NCI-H446 treated with DMSO at 0.1 percent for 48 hours (cell line): ENCODE measurements at places on chromosomes 5 and 9.

DNA sequence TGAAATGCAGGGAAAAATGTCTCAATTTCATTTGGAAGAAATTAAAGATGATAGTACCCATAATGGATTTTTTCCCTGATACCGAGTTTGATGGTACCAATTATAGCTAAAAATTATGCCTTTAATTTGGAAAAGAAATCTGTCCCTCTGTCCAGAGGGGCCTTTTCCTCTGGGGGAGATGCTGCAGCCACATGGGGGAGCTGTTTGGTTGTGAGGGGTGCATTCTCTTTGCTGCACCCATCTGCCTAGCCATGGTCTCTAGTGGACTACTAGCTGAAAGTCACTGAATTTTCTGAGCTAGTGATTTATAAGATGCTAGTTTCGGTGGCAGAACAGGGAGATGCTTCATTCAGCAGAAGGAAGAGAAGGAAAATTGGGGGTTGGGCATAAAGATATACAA, 9.6 kb downstream of the SEC61B start:
- DNase-seq, result no peak

DNA sequence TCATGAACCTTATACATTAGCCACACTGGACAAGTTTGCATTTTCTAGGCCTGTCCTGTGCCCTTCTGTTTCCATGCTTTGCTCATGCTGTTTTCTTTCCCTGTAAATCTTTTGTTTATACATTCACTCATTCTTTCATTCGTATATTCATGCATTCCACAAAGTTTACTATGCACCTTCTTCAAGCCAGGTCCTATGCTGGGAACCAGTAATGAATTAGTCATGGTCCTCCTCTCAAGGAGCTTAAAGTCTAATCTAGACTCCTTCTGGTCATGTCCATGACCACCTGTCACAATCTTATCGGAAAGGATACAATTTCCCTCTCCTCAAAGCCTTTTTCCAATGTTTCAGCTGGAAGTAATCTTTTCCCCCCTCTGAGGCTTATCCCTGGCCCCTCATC, 9.1 kb upstream of the XPA start:
- no peak for DNase-seq

GRCh38 chr5:67053229-67053628, 143.4 kb downstream of the CD180 start:
- DNase-seq, result no peak

DNA sequence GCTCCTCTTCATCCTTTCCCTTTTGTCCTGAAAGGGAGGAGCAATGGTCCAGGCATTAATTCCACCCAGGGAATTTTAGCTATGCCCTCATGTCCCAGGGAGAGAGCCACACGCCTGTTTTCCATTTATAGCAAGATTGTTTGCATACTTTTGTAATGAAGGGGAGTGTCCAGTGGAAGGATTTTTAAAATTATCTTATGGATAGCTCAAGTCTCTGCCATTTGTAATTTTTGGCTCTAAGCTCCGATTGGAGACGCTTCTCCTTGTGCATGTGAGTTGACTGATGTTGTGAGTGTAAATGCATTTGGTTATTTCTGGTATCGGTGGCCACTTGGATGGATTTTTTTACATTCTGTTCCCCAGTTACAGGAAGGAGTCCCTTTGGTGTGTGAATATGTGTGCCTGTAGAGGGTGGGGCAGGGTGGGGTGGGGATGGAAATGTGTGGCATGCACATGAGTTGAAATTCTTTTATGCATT, 7.2 kb upstream of the RPL26L1 start:
- no peak for DNase-seq

- no peak for DNase-seq
Observed at GRCh38 chr5:135216471-135217343, 182.3 kb downstream of the MACROH2A1 start.

- DNase-seq, result no peak
Observed at GRCh38 chr5:171639205-171639621, 146.4 kb upstream of the SMIM23 start.

GRCh38 chr9:129696944-129697655, 31.7 kb downstream of the PRRX2 start:
- DNase-seq, result no peak

- DNase-seq, result no peak
Observed at GRCh38 chr9:80028501-80028900, 456.7 kb downstream of the TLE4 start.

- no peak for DNase-seq
Observed at GRCh38 chr5:137607771-137608170, 108.6 kb upstream of the SPOCK1 start.

DNA sequence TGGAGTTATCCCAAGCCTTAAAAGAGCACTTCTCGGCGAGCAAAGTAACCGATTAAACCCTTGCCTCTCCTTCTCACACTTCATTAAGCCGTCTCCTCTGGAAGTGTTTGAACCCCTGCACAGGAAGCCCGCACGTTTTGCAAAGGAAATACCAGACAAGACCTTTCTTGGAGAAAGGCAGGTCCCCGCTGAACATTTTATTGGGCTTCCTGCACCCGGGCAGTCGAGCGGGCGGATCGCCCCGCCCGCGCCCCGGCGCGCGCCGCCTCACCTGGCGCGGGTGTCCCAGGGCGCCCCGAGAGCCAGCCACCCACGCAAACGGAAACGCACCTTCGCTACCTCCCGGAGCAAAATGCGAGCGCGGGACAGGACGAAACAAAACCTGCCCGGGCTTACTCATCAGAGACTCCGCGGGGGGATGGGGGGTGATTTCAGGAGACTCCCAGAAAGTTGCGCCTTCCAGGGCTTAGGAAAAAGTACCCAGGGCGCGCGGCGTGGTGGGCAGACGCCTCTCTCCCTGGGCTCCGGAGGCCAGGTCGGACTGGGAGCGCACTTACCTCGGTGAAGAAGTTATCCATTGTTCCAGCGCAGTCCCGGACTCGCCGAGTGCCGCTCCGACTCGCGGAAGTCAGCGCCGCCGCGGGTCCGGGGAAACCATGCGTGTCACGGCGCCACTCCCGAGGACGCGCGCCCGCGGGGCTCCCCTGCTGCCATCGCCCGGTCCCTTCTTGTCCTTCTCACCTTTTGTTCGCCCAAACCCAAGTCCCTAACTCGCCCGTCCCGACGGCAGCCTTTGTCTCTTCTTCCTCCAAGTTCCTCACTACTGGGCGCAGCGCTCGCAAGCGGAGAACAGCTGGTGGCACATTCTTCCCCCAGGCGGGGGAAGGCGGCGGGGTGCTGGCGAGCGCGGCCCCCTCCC, 598 bp downstream of the MYO10 start:
- DNase-seq, result no peak

GRCh38 chr5:180797256-180798192, 5.1 kb downstream of the MGAT1 start:
- DNase-seq, result no peak

DNA sequence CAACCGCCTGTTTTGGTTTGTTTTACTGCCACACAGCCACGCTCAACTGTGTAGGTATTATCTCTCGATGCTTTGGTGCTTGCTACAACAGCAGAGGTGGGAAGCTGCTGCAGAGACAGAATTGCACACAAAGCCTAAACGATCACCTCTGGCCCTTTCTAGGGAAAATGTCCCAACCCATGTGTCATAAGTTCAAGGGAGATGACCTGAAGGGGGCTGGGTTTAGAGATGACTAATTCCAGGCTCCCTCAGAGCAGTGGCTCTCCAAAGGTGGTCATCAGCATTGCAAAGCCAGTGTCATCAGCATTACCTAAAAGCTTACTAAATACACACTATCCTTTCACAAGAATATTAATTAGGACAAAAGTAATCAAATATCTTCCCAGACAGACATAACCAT, 10.9 kb downstream of the ZNF622 start:
- no peak for DNase-seq

DNA sequence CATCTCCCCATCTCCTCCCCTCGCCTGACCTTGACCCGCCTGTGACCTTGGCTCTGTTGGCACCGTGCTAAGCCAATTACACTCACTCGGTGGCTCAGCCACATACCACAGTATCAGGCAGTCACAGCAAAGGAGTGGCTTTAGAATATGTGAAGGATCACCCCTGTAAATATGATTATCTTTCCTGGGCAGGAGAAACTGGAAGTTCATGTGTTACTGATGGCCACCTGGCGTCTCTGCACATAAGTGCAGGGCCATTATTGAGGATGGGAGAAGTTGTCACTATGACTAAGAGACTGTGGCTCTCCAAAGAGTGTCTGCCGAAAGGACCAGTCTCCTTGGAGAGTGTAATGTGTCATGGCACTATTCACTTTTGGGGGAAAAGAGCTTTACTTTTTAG, 116.9 kb upstream of the S1PR3 start:
- no peak for DNase-seq

GRCh38 chr9:100317706-100318105, 35.0 kb downstream of the TEX10 start:
- DNase-seq, result no peak

DNA sequence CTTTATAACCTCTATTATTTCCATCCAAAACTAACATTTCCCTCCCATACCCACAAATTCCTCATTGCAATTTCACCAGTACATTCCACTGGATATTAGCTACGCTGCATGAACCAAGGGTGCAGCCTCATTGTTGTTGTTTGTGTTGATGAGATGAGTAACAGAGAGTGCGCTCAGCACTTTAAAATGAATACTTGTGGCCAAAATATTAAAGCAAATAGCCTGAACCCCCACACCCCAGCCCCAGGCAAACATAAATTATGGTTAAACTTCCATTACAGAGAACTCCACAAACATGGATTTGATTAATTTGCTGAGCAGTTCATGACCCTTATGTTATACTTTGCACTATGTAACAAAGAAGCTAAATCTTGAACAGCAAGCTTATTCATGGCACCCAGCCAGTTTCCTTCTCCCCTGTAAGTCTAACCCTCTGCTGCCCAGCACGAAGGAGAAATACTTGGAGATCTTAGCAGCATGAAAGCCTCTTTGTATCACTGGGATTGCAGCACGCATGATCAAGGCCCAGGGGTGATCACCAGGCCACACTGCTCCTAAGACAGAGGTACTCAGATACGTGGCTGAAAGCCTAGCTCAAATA, 205.0 kb downstream of the DOCK8 start:
- no peak for DNase-seq

DNA sequence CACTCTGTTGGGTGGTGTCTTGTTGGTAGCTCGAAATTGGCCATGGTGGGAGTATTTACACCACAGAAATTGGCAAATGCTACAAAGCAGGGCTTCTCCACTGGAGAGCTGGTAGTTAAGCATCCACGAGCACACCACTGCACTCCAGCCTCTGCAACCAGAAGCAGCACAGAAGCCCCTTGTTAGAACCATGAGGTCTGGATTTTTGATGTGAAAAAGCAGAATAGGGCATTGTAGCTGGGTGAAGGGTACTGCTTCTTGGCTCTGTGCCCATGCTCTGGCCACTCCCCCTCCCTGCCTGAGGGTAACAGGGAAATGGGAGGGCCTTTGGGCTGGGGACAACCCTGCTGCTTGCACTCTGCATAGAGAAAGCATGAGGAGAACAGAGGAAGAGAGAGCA, 81.2 kb upstream of the UBTD2 start:
- DNase-seq, result no peak

- no peak for DNase-seq
Observed at GRCh38 chr5:121918238-121918637, 43.5 kb upstream of the SRFBP1 start.

DNA sequence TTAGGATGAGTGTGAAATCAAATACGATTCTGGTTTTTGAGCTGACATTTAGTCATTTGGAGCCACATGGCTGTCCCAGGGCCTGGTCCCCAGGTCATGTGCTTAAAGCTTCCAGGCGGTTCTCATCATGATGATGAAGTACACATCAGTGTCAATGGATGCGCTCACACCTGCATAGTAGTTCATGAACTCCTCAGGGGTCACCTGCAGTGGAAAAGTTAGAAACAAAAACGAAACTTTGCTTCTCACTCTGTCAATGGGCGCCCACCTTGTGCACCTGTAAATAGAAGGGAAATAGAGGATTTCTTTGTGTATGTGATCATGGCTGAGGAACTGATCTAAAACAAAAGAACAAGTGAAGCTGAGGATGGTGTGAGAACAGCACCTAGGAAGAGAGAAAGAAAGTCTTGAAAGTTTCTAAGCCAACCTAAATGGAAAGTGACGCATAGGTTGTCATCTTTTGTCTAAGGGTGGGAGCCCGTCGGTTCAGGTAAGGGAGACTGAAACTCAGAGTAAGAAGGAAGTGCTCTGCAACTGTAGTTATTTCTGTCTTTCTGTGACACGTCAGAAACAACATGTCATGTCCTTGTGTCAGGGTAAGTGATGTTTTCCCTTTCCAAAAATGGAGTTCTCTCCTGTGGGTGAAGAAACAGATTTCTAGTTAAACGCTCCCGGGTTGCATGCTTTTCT, 33.8 kb downstream of the CAPSL start:
- no peak for DNase-seq

- no peak for DNase-seq
Observed at GRCh38 chr5:163363389-163363788, 74.0 kb upstream of the CCNG1 start.

DNA sequence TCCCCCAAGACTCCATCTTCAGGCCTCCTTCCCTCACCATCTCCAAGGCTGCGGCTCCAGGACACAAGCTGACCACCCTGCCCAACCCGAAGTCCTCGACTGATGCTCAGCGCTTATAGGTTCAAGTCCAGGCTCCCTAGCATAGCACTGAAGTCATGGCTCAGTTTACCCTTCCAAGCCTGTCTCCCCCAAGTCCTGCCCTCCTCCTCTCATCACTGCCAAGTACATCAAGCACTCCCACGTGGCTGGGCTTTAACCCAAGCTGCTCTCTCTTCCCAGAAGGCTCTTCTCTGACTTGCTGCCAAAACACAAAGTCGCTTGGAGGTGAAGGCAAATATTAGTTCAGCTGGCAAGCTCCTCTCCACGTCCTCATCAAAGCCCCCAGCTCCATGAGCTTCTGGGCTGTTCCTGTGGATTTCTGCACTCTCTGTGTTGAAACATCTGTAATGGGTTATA, 22.1 kb upstream of the MARCHF6 start:
- DNase-seq, result peak; percentile 97

- DNase-seq, result no peak
Observed at GRCh38 chr9:95497772-95498171, 19.0 kb downstream of the PTCH1 start.

DNA sequence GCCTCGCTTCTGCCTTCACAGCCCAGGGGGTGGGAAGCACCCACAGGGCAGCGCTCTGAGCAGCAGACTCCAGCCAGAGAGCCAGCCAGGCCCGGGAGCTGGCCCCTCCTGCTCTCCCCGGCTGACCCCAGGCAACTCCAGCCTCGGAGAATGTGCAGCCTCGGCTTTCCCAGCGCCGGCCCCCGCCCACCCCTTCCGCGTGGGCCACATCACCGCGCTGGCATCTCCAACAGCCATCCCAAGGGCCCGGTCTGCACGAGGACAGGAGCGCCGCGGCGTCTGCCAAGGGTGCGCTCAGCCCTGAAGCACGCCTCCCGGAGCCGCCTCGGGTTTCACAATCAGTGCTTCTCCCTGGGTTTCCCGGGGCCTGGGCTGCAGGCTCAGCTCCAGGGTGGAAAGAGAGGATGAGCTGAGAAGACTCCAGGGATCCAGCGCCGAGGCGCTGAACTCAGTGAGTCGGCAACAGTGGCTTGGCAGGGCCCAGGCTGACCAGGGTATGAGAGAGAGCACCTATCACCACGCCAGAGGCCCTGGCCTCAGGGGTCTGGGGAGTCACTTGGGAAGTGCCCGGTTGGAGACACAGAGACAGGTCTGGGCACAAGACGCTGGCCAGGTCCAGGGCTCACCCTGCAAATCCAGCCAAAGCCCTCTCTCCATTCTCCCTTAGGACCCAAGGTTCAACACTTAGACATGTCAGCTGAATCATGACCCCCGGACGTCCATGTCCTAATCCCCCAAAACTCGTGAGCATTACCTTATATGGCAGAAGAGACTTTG, 79.6 kb downstream of the ADAMTS2 start:
- DNase-seq, result peak; percentile 41

GRCh38 chr5:34719029-34719428, 62.9 kb downstream of the RAI14 start:
- no peak for DNase-seq
